Activated T-cell treated with anti-CD3 and anti-CD28 coated beads, Interleukin-2, amount 50 U/mL, for 4 hours (primary cell): ENCODE measurements at places on chromosomes 5 and 9. TPM values are rescaled to one million over a fixed set of nuclear protein-coding genes. Genes with fewer than 3 reads are reported as not detected.

Gene GRXCR2
- total RNA-seq, result not detected

Gene TOR4A
- total RNA-seq, result 4.0 TPM

Gene PTPRD
- total RNA-seq, result 0.26 TPM

DNA sequence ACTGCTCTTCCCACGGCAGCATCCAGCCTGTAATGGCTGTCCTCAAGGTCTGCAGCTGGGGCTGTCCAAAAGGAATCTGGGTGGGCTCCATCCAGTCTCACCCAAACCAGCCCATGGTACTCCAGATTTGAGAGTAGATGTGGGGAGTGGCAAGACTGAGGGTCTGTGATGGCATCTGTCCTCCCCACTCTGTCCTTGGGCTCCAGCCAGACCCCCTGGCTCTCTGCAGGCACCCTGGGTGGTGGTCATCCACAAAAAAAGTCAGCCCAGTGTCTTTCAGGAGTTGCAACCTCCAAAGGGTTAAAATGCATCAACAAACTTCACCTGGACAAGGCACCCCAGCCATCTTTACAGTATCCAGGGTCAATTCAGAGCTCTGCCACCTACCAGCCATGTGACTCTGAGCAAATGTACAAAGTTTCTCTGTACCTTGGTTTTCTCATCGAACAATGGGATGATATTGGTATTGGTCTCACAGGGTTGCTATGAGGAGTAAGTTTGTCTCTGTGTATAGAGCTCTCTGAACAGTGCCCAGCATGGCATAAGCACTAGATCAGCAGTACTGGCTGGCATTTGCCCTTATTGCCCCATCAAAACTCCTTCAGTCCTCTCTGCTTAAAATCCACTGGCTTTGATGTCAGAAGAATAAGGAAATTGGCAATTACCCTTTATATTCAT lies 7.3 kb upstream of the S1PR3 start:
- DNase-seq, result no peak

GRCh38 chr9:85569988-85570387 lies 171.8 kb downstream of the AGTPBP1 start:
- DNase-seq, result no peak
